ENCODE measurements at places on chromosomes 7 and 10.

DNA sequence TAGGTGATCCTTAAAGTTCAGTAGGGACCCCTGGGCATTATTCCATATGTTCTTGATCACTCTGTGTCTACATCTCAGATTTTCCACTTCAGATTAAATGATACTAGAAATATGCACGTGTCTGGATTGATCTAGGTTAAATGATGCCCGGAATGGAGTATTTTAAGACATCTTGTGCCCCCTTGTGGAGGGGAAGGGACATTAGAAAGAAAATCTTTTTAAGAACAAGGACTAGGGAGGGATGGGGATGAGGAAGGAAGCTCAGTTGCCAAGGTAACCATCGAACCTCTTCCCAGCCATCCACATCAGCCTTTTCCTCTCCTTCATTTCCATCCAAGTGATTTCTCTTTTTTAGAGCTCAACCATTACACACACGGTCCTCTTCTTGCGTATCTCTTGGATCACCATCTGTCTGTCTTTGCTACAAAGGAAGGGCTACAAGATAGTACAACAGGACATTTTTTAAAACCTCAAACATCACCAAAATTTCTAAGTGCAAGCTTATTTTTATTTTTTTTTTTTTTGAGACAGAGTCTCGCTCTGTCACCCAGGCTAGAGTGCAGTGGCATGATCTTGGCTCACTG, 40.5 kb downstream of the PRSS2 start:
- DNase-seq: no peak

- no peak for DNase-seq
These were observed 7.2 kb upstream of the REPIN1 start for GRCh38 chr7:150361402-150361801.

DNA sequence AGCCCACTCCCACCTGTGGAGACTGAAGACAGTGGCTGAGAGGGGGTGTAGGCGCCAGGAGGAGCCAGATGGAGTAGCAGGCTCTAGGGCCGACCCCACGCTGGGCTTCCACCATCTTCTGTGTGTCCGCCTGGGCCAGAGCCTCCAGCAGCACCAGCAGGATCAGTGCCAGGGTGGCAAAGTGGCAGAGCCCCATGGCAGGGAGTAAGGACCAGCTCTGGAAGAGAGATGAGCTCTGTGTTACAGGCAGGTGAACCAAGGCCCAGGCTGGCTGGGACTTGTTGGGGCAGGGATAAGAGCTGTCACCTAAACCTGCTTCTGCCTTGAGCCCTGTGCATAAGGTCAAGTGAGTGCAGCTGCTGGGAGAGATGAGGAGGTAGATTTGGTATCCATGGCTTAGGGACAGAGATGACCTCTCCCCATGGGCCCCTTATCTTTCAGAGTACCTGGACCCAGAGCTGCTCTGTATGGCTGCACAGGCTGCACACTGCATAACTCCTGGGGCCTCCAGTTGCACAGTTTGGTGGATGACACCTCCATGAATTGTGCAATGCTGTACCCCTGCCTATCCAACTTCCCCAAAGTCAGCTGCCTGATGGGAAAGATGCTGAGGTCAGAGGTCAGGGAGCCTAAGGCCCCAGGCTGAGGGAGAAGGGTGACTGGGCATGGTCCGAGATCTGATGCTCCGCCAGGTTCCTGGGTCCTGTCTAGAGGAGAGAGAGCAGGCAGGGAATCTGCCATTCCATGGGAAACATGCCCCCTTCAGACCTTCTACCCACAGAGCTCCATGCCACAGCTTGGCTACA, 7.4 kb upstream of the SAMD8 start:
- DNase-seq: no peak

- DNase-seq: no peak
These were observed 360.9 kb downstream of the NEBL start for GRCh38 chr10:20535897-20536881.

- no peak for DNase-seq
These were observed 183.2 kb upstream of the LYZL1 start for GRCh38 chr10:29105516-29106215.

- DNase-seq: no peak
These were observed 55.2 kb upstream of the DDC start for GRCh38 chr7:50620433-50620832.

DNA sequence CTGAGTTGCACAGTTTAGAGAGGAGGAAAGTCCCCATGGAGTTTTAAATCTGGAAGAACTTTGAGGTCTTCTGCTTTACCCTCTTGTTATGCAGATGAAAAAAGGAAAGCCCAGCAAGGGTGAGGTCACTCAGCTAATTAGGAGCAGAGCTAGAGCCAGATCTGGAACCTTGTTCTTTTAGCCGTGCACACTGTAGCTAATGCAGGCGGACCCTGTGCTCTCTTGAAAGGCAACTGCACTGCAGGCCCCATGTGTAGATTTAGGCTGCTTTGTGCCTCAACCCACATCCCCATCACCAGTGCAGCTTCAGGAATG, 63.4 kb downstream of the SYPL1 start:
- DNase-seq: no peak

DNA sequence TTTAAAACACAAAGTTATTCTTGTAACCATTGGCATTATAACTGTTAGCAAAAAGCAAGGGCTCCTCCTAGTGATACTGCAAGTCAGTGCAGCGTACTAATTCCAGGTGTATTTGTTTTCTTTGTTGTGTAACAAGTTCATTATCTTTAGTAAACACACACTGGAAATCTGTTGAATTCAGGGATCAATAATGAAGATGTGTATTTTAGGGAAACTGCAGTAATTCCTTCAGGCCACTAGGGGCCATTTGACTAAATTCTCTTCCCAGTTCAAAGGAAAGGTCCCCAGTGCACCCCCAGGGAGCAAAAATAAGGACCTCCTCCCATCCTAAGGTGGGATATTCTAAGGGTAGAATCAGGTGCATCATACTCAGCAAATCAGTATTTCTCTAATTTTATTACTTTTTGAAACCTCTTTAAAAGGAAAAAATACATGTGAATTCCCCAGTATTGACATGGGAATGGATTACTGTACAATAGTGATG, 158.6 kb upstream of the LYZL1 start:
- no peak for DNase-seq

DNA sequence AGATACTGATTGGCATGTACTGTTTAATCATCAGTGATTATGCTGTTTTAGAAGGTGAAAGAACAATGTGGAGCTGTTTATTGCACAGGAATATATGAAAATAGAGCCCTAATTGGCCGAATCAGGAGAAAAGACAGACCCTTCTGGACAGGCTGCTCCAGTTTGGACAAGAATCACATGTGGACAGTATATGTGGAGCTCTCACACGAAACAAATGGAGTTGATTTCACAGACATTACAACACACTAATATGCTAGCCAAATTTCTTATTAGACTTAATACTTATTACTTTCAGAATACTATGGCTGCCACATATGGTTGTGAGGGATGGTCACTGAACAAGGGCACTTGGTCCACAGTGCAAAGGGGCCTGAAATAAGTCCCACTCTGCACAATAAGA, 15.5 kb downstream of the TWIST1 start:
- no peak for DNase-seq

- DNase-seq: no peak
These were observed 683.8 kb upstream of the ANKRD30A start for GRCh38 chr10:36441557-36441956.

DNA sequence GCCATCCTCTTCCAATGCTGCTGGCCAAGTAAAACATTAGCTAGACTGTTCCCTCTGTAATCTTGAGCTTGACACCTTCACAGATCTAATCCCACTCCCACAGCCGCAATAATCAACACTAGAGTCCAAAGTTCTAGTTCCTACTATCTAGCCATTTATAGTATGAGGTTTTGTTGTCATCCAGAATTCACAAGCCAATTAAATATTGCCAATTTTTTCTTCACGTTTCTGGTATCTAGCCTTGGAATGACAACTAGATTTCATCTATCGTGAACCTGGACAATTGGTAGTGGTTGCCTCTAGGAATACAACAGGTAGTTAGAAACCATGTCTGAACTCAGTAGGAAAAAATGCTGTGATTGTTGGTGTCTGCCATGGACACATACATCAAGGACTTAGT, 10.4 kb downstream of the WASL start:
- no peak for DNase-seq

DNA sequence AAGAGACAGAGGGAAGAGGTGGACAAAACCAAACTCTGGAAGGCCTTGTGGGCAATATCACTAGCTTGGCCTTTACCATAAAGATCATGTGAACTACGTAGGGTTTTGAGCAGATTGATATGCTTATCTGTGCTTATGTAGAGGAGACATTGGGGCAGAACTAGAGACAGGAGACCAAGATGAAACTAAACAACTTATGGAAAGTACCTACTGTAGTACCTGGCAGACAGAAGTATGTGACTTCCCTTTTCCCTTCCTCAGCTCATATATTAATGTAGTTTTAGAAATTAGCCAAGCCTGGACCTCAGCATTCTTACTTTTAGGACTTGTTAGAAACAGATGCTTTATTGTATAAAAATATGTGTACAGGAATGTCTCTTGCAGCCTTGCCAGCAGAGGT, 14.0 kb upstream of the IL6 start:
- DNase-seq: no peak

DNA sequence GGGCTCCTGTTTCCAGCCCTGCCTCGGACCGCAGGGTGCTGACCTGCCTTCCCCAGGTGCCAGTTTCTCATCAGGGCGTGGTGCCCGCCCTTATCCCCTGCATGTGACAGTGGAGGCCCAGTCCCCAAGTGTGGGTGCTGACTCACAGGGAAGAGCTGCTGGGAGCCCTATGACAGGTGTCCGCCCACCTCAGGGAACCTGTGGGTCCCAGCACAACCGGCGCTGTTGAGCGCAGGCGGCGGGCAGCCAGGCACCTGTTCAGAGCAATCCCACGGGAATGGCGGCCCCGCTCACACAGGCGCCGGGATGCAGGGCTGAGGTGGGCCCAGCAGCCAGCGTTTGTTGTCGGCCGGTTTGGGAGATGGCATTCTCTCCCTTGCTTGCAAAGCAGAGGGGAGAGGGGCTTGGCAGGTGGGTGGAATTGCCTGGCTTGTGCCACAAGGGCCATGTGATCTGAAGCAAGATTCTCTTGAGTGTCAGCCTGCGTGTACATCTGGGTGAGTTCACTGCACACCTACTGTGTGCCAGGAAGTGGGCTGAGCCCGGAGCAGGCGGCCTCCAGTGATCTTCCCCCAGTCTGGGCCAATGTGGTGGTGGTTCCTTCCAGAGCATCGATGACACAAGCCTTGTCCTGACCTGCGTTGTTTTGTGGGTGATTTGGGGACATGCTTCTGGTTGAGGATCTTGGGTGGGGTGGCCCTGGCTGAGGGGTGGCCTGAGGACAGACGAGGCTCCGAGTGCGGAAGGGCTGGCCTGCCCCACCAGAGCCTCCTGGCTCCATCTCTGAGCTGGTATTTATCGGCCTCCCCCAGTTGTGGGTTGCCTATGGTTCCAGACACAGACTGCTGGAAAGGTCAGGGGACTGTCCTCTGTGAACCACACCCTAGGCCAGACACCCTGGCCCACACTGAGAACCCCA, 2.4 kb downstream of the PWWP2B start:
- no peak for DNase-seq

DNA sequence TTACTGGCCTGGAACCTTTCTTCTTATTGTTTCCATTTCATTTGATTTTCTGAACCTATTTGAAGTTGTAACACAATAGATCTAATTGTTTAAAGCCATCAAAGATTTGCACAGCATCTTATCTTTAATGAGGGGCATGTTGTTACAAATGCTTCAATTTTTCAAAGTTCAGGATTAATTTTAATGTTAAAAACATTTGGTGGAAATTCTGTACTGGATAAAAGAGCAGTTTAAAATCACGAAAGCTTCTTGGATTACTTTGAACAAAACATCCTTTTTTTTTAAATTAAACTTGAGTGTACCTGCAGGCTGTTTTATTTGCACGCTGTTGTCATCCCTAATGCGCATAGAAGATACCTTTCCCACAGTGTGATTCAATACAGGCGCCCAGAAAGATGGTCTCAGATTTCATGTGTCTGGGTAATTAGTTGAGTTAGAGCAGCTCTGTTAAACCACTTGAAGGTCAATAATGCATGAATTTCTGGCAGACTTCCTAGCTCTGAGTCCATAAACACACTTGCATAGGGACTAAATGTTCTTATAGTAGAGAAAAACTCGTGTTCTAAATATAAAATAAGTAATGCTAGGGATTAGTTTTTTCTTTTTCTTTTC, 29.3 kb upstream of the DDX50 start:
- no peak for DNase-seq

- DNase-seq: no peak
These were observed 62.3 kb downstream of the ARHGAP21 start for GRCh38 chr10:24661376-24661775.

- DNase-seq: no peak
These were observed 89.2 kb upstream of the FGL2 start for GRCh38 chr7:77288676-77289320.

DNA sequence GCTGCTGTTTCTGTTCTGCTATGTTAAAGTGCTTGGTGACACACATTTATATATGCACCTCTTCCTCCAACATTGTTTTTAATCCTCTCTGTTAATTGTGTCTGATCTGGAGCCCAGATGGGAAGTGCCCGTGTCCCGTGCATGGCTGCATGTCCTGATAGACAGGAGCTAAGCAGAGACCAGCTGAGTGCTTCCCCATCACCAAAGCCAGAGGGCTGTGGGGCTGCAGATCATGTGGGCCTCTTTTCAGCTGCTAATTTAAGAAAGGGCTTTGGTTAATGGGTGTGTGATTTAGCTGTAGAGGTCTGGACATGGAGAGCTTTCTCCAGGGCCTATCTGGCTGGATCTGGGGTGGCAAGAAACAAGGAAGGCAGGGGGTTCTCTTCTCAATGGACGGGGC, 96.5 kb upstream of the NPS start:
- DNase-seq: no peak

GRCh38 chr10:113754768-113755167, 3.3 kb downstream of the PLEKHS1 start:
- no peak for DNase-seq
